ENCODE measurements at places on chromosomes 16 and 17.

DNA sequence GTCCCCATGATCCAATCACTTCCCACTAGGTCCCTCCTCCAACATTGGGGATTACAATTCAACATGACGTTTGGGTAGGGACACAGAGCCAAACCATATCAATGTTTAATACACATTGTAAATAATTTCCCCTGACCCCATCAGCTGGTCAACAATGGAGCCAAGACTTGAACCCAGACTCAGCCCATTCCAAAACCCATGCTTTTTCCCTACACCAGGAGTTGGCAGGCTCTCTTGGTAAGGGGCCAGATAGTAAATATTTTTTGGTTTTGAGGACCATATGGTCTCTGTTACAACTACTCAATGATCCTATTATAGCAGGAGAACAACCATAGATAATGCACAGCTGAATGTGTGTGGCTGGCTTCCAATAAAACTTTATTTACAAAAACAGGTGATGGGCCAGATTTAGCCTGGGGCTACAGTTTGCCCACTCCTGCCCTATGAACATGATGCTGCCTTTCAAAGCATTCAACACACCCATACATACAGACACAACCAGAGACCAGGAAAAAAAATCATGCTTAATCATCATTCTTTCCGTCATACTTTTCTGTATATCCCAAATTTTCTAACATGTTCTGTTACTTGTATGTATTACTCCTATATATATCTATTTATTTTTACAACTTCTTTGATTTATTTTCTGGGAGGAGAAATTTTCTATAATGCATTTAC lies 22.1 kb upstream of the MSI2 start:
- H3K36me3 ChIP-seq, result no peaks in the 10 kb centered on the region
- H3K4me1 ChIP-seq, result no peaks in the 10 kb centered on the region
- no peak overlapping the region for H3K27ac ChIP-seq
- no peak overlapping the region for H3K4me3 ChIP-seq

- peaks cover 42% of the 10 kb centered on the region for H3K4me1 ChIP-seq
- H3K27me3 ChIP-seq, result no peaks in the 10 kb centered on the region
- DNase-seq, result no peak
Observed at GRCh38 chr16:67407176-67407787, 9.0 kb downstream of the ZDHHC1 start.

DNA sequence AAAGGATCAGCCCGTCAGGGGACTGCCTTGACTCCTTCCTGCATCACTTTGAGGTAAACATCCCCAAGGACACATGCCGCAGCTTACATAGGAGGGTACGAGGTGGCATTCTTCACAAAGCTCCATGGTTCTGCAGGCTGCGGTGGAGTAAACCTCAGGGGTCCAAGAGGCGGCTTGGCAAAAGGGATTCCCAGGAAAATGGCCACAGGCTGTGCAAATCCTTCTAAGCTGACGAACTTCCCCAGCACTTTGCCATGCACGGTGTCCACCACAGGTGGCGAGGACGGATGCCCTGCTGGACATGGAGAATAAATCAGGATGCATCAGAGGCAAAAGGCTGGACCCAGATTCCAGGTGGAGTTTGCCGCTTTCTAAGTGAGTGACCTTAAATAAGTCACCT lies 4.2 kb downstream of the CES1 start:
- H3K27ac ChIP-seq, result no peak overlapping the region
- H3K36me3 ChIP-seq, result peaks cover 4% of the 10 kb centered on the region
- peaks cover 12% of the 10 kb centered on the region for H3K27me3 ChIP-seq
- no peak for DNase-seq
- H3K4me3 ChIP-seq, result no peak overlapping the region

DNA sequence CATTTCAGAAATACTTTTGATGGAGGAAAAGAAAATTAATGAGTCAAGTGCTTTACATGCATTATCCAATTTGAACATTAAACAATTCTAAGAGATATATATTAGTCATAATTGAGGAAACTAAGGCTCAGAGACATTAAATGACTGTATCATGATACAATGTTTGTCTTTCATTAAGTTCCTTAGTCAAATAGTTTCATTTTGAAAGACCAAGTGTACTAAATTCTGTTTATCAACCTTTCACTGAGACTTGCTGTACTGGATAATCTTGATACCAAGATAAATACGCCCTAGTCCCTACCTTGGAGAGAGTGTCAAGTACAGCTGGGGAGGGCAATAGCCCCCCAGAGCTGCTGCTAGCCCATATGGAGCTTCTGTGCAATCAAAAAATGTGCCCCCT lies 24.2 kb downstream of the TOM1L2 start:
- H3K27ac ChIP-seq, result no peak overlapping the region
- DNase-seq, result no peak
- H3K36me3 ChIP-seq, result no peaks in the 10 kb centered on the region

- peak; percentile 77 for DNase-seq
- no peaks in the 10 kb centered on the region for H3K27me3 ChIP-seq
- peaks cover 86% of the 10 kb centered on the region for H3K4me1 ChIP-seq
- peak overlapping the region; percentile 66 for H3K4me3 ChIP-seq
Observed at GRCh38 chr17:77451245-77451893, 310.6 kb downstream of the SEC14L1 start.

DNA sequence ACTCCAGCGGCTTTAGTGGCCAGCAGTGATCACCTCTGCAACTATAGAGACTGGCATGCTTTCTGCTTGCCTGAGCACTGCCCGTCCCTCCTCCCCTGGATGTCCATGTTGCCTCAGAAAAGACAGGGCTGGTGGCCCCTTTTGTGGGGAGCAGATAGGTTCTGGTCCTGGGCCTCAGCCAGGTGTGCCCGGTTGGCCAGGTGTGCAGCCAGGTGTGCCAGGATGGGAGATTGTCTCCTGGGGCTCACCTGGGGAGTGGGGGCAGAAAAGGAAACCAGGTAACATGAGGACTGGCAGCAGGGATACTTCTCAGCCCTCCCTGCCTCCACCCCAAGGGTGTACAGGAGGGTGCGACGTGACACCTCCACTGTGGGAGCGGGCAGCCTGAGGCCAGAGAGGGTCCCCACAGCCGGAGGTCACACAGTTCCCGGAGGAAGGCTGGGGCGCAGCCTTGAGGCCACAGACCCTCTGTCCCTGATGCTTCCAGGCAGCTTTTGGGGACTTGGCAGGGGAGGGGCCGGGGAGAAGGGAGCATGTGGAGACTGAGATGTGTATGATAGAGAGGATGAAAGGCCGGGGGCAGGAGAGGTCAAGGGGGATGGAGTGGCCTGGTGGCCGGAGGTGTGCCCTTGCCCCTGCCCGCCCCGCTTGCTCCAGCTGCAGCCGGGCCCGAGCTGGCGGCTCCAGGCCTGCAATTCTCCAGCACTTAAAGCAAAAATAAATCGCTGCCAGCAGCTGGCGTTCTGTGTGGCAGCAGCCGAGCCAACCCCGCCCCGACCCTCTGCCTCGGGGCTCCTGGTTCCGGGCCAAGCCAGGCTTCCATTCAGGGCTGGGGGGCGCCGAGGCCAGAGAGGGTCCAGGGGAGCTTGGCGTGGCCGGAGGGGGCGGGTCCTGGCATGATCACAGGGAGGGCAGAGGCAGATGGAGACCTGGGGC lies 6.7 kb downstream of the KCNJ12 start:
- peaks cover 12% of the 10 kb centered on the region for H3K27me3 ChIP-seq
- DNase-seq, result no peak
- no peak overlapping the region for H3K4me3 ChIP-seq
- peaks cover 50% of the 10 kb centered on the region for H3K4me1 ChIP-seq
